Dermis blood vessel endothelial cell (primary cell): ENCODE measurements at places on chromosomes 12 and 14. TPM values are rescaled to one million over a fixed set of nuclear protein-coding genes. Genes with fewer than 3 reads are reported as not detected.

Gene GPRC5D
- total RNA-seq = 0.17 TPM in 1 of 2 replicates, not detected in the other

Gene OR6C74
- total RNA-seq = not detected in 2 replicates

Gene IGFBP6
- total RNA-seq = 4.9 and 7.0 TPM in 2 replicates

Gene LRIG3
- 28.9 and 39.8 TPM in 2 replicates for total RNA-seq

Gene RNF31
- total RNA-seq = 53.2 and 54.1 TPM in 2 replicates

Gene KLRD1
- 0.19 and 0.34 TPM in 2 replicates for total RNA-seq

Gene ARHGEF40
- 6.2 and 7.3 TPM in 2 replicates for total RNA-seq

Gene SDR9C7
- not detected in 2 replicates for total RNA-seq

DNA sequence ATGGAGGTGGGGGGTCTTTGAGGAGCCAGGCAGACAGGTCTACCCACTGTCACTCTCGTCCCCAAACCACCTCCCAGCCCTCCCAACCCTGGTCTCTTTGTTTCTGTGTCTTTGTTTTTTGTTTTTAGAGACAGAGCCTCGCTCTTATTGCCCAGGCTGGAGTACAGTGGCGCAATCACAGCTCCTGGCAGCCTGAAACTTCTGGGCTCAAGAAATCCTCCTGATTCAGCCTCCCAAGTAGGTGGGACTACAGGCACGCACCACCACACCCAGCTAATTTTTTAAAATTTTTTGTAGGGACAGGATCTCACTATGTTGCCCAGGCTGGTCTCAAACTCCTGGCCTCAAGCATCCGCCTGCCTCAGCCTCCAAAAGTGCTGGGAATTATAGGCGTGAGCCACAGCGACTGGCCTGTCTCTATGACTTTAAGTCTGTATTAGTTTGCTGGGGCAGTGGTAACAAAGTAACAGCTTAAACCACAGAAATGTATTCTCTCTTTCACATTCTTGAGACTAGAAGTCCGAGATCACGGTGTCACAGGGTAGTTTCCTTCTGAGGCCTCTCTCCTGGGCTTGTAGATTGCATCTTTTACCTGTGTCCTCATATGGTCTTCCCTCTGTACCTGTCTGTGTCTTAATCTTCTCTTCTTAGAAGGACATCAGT is 26.1 kb downstream of the DTX1 start:
- DNase-seq = no peak

- DNase-seq = no peak
Measured at GRCh38 chr12:28527631-28528249, 337.5 kb downstream of the CCDC91 start.

DNA sequence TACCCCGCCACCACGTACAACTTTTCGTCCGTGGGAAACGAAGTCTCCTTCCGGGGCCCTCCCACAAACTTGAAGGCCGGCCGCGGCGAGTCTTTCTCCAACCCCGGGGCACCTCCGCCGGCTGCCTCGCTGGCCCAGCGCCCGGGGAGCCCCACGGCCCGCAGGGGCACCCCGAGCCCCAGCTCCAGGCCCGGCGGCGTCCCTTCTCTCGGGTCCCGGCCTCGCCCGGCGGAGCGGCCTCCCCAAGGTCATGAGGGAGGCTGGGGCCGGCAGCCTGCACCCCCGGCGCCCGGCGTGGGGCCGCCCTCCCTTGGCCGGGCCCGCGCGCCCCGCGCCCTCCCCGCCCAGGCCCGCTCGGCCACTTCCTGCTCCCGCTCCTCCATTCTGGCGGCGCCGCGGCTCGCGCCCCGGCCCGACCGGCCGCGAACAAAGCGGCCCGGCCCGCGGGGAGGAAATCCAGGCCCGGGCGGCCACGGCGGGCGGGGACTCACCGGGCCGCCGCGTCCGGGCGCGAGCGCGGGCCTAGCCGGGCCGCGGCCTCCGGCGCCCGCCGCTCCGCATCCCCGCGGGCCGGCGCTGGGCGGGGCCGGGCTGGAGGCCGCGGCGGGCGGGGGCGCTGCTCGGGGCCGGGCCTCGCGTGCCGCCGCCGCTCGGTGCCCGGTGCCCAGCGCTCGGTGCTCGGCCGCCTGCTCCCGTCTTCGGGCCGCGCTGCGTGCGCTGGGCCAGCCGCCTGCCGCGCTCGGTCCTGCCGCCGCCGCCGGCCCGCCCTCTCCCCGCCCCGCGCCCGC is at the start of gene AKT1:
Gene AKT1, minus strand, starts transcription at position 756 of the 788 bp plus-strand sequence. CDS start 3,105 bp downstream, outside the sequence.
- peak; percentile 32 for DNase-seq

DNA sequence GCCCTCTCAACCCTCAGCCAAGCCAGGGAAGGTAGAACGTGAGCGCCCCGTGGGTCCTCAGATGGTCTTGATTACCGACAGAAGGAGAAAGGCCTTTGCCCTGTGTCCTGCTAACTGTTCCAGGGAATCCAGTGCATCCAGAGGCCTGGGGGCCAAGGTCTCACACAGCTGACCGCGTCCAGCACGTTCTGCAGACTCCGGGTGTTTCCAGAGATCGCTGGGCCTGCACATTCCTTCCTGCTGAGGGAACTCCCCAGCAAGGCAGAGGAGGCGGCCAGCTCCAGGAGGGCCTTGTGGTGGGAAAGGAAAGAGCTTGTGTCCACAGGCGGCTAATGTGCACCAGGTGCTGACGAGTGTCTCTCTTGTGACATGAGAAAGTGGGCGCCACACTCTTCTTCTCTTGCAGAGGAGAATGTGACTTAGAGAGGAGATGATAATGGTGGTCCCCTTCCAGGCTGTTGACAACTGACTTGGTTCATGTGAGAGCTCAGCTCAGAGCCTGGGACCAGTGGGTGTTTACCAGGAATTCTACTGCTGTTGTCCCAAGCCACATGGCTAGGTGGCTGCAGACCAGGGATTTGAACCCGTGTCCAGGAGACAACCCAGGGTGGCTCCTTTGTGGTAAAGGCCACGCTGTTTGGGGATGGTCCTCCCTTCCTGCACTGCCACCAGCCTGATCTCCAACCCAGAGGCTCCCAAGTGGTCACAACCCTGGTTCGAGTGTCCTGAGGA is 46.8 kb upstream of the DLK1 start:
- DNase-seq = no peak

- no peak for DNase-seq
Measured at GRCh38 chr12:85260447-85260846, 19.6 kb upstream of the ALX1 start.

- DNase-seq = no peak
Measured at GRCh38 chr12:92363295-92364146, 217.9 kb upstream of the BTG1 start.

DNA sequence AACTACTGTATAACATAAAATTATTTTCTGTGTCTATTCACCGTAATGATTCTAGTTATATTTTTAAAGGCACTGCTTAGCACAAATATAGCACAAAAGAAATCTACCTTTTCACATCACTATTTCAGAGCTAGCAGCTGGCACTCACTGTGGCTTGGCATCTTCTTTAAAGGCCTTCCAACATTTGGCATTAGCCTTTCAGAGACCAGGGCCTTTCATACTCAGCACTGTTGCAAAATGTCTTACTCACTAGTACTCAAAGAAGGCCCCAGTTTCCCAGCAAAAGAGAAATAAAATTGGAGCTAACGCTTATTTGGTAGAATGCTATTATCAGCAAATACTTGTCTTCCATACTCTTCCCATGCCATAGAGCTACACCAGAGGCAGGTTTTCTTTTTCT is 238.4 kb downstream of the MED13L start:
- no peak for DNase-seq

- DNase-seq = no peak
Measured at GRCh38 chr14:30180219-30180618, 252.6 kb upstream of the PRKD1 start.
